HuH-7 (cell line): ENCODE measurements at places on chromosomes 2 and 18.
A peak's percentile ranks its signal among the peaks of the same experiment; 100 is the strongest.

GRCh38 chr2:42029639-42030199, 18.1 kb upstream of the PKDCC start:
- no peak for DNase-seq

DNA sequence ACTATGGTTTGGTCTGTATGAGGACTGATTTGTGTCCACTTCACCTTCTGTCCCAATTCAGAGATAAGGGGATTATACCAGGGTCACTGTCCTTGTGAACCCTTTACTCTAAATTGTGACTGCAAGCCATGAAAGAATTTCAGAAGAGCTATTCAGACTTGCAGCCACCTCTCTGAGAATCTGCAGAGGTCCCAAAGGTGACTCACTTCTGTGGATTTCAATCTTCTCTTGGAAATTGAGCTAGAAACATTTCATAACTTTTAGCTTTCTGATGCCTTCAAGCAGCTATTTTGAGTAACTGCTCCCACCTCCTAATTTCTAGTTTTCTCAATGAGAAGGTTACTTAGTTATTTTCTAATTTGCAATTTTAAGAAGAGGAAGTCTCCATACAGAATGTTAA, 1242.4 kb upstream of the ACVR2A start:
- DNase-seq, result no peak

DNA sequence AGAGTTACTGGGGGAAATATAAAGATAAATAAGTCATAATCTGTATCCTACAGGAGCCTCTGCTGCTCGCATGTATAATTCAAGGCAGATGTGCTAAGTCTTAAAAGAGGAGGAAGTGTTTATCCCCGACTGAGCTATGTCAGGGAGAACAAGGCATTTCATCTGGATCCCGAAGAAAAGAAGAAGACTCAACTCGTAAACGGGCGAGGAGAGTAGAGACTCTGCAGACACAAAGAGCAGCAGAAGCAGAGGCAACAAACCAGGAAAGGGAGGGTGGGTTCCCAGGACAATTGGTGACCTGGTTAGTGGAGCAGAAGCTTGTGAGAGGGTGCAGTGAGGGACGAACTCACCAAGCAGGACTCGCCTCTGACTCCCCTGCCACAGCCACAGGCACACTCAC, 368.6 kb downstream of the EIPR1 start:
- DNase-seq, result no peak

GRCh38 chr2:109582928-109583895, 30.6 kb downstream of the SEPTIN10 start:
- no peak for DNase-seq

DNA sequence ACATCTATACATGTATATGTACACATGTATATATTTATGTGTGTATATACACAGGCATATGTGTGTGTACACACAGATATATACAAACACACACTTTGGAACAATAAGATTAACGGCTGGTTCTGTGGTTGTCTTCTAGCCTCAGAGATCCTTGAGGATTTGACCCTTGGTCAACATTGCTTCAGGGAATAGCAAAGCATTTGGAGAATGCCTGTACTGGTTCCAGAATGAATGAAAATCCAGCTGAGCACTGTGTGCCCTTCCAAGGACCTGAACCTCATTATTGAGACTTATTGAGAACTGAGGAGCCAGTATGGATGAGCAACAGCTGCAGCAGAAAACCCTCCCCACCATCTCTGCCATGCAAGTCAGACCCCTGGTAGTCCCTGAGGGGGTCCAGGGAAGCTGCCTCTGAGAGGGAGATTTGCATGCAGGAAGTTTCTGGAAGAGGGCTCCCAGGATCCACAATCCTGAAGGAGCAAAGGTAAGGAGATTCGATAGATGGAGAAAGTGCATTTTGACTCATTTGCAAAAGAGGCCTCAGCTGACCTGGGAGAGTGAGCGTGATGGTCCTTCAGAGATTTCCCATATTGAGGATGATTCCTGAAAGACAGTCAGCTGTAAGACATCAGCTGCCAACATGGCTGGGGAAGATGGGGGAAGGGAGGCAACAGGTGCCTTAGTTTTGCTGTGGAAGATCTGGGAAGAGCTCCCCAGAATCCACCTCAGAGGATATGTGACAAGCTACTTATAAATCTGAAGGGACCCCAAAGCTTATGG, 166.6 kb upstream of the NCKAP5 start:
- no peak for DNase-seq

GRCh38 chr2:64234785-64235184, 90.6 kb upstream of the PELI1 start:
- DNase-seq, result no peak

GRCh38 chr18:54859667-54860421, 31.6 kb downstream of the RAB27B start:
- DNase-seq, result no peak

- DNase-seq, result peak; percentile 20
These were observed 127.2 kb upstream of the MAPRE2 start for GRCh38 chr18:34913837-34914661.

DNA sequence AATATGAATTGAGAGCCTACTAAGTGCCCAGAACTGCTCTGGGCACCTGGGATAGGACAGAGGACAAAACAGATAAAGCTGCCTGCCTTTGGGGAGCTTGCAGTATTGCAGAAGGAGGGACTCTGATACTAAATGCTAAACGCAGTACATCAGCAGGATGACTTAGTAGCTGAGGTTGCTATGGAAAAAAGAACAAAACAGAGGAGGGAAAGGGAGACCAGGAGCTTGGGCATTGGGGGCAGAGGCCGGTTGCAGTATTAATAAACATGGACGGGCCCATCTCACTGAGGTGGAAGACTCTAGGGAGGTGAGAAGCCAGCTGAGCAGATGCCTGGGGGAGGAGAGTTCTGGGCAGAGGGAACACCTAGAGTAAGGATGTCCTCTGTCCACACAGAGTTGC, 66.1 kb upstream of the SP3 start:
- DNase-seq, result no peak

GRCh38 chr2:172813314-172813888, 77.8 kb downstream of the RAPGEF4 start:
- peak; percentile 20 for DNase-seq

GRCh38 chr2:230218421-230218820, 1.4 kb downstream of the SP110 start:
- no peak for DNase-seq

GRCh38 chr2:166917415-166917814, 29.1 kb downstream of the XIRP2 start:
- DNase-seq, result peak; percentile 18

GRCh38 chr2:99903981-99904380, 238.4 kb downstream of the AFF3 start:
- no peak for DNase-seq

DNA sequence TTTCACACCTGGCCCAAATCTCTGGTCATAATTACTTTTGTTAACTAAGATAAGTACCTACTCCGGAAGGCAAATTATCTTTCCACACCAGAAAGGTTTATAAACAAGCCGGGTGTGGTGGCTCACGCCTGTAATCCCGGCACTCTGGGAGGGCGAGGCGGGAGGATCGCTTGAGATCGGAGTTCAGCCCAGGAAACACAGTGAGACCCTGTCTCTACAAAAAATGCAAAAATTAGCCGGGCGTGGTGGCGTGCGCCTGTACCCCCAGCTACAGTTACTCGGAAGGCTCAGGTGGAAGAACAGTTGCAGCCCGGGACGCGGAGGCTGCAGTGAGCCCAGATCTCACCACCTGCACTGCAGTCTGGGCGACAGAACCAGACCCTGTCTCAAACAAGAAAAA, 2.1 kb downstream of the PUM2 start:
- DNase-seq, result no peak

DNA sequence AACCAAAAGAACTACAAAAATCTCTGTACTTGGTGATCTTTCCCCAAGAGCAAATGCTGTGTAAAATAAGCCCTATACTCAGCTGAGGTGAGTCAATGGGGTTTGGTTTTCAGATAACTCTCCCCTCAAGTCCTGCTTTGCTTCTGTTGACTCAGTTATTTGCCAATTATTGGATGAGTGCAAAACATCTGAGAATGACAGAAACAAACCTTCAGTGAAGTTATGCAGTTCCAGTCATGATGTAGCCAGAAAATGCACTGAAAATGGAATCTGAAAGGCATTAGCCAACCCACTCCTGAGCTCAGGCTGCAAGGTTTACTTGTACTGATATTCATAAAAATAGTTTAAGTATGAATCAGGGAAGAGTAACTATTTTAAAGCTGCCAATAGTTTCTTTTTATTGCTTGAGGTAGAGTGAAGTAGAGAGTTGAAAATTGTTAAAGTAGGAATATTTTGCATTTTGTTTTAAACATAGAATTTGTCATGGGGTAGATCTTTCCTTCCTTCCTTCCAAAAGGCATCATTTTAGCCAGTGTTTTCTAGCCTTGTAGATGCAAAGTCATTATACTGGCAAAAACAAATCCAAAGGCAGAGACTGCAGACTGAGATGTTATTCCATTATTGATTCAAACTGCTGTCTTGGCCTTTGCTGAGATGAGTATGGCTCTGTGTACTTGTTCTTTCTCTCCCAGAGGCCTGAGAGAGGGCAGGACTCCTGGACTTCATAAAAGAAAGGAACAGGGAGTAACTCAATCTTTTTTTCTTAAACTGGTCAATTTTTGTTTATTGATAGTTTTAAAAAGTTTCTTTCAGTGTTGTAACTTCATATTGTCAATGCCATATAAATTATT, 215.3 kb downstream of the RND3 start:
- DNase-seq, result no peak

DNA sequence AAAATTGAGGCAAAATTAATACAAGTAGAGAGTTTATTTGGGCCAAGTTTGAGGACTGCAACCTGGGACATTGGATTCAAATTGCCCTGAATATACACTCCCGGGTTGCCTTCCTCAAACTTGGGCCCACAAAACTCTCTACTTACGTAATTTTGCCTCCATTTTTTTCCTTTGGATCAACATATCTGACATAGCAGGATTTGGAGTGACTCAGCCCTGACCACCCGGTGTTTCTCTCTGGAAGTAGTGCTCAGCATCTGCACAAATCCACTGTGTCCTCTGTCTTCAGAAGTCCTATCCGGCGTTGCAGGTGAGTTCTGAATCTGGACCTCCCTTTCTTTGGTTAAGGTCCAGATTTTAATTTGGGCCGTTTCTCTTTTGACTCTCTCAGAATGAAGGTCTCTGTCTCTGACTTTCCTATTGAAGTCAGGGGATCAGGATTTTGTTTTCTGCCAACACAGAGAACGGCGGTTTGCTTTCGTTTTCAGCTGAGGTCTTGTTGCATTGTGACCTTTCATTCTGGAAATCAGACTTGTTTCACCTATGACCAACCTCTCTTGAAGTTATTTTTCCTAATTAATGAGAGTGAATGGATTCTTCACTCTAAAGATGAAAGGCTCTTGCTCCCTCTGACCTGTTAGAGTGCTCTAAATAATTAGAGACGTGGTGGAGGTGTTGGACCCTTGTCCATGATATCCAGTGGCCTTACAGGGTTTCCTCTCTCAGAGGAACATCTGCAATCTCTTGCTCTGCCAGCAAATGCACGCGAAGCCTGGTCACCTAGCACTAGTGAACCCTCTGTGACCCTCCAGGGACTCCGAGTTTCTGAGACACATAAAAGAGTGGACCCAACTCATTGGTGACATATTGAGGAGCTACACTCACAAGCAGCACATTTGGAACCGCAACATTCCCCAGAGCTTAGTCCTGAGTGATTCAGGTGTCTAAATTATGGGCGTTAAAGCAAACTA, 13.6 kb downstream of the TCF23 start:
- no peak for DNase-seq

- no peak for DNase-seq
These were observed 90.9 kb downstream of the GPD2 start for GRCh38 chr2:156526950-156527636.

DNA sequence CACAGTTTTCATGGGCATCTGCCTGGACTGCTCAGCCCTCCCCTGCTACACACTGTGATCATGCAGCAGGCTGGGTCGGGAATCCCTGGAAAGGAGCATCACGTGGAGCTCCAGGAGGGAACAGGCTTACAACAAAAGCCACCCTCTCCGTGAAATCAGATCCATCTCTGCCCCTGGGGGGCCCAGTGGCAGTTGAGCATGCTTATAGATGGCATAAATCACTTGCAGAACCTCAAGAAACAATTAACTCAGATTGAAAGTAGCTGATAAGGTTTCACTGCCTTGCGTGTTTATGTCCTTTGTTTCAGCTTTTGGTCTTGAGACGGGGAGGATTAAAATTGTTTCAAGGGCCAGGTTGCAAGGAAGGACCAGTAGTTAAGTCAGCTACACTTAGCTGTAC, 354.8 kb upstream of the MEIS1 start:
- no peak for DNase-seq

DNA sequence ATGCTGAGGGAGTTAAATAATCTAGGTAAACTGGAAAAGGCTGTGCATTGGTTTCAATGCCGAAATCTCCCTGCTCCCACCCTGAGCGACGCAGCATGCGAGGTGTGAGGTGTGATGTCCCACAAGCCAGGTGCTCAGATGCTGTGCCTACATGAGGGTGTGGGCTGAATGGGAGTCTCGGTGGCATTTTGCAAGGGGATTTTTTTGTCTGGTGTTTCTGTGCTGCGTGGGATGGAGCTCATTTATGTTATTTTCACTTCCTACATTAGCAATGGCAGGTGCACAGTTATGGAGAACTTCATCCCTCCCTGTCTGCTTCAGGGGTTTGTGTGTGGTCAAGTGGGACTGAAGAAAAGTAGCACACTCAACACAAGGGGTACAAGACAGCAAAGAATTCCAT, 110.2 kb upstream of the CCDC68 start:
- DNase-seq, result no peak
